BE2C (cell line): ENCODE measurements at places on chromosomes 11 and 22.

DNA sequence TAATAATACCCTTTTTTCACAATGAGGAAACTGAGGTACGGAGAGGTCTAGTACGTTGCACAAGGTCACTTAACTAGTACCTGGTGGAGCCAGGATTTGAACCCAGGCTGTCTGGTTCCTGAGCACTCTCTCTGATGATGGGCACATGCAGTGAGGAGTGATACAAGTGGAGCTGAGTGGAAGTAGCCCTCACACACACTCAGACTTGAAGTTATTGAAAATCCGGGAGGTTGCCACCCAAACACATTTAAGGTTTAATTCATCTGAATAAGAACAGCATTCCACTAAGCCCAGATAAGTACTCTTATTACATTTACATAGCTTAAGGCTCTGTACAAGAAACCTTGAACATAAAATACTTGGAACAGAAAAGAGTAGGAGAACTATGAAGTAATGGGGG lies 4.8 kb downstream of the GRAP2 start:
- DNase-seq = no peak

GRCh38 chr22:42977569-42977968 lies 37.4 kb downstream of the PACSIN2 start:
- DNase-seq = no peak

DNA sequence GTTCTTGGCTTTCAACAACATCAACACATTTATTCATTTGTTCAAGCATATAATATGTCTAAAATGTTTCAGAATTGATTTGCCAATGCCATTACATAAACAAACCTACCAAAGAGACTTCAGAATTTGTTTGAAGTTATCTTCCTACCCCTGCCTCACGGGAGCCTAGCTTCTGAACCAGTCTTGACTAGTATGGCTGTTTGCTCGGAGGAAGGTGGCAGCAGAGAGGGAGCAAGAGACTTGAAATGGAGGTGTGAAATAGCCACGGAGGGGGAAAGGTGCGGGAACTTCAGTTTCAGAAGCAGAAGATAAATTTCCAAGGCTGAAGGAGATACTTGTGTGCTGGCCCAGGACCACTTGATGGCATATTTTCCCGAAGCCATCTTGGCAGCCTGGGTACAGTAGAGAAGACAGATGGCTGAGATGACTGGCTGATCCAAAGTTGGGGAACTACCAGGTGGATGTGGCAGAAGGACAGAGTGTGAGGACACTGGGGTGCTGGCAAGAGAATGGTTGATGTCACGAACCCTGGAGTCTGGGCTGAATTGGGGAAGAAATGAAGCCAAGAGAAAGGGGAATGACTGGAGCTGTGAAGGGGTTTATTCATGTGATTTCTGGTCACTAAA lies 14.0 kb upstream of the MTCH2 start:
- no peak for DNase-seq

DNA sequence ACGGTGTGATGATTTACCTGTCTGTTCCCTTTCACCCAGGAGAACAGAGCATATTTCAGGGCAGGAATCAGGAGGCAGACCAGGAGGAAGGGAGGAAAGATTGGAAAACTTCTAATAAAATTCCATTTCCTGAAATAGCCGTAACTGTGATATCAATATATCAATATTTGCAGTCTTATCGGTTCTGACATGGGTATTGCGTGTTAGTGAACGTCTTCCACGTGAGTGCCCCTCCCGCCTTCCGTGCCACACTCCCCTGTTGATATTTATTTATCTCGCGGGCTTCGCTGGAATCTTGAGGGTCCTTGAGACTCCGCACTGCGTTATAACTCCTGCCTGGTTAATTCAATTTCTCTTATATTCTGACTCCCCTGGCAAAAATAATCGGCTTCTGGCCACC lies 1160.4 kb downstream of the BRD1 start:
- no peak for DNase-seq

DNA sequence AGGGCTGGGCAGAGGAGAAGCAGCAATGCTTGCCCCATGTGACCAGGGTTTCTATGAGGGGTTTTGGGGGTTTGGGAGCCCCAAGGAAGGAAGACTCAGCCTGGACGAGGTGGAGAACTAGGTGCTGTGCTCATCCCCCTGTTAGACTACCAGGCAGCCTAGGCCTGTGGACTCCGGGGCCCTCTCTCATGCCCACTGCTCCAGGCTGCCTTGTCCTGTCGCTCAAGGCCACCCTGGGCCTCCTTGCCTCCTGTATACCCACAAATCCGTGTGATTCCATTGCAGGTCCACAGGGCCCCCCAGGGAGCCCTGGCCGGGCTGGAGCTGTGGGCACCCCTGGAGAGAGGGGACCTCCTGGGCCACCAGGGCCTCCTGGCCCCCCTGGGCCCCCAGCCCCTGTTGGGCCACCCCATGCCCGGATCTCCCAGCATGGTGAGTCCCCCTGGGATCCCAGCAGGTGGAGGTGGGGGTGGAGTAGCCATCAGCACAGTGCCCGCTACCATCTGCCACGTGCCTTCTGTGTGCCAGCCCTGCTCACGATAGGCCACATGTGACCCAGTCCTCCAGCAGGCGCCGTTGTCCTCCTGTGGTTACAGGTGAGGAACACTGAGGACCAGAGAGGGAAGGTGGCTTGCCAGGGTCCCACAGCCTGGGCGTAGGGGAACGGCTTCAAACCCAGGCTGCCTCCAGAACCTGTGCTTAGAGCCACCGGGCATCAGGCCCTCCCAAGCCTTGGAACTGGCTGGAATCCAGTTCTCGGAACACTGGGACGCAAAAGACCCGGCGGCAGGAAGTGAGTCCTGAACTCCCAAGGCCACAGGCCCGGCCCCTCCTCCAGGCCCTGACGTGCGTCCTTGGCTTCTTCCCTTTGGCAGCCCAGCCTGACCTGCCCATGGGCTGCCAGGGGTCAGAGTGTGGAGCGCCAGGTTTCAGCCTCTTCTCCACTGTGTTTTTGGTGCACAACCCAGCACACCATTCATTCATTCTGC lies 26.6 kb downstream of the EMID1 start:
- no peak for DNase-seq

GRCh38 chr11:126716456-126717083 lies 284.0 kb downstream of the KIRREL3 start:
- peak; percentile 68 for DNase-seq

- peak; percentile 22 for DNase-seq
Observed at GRCh38 chr22:27919942-27920755, 1.1 kb upstream of the PITPNB start.

DNA sequence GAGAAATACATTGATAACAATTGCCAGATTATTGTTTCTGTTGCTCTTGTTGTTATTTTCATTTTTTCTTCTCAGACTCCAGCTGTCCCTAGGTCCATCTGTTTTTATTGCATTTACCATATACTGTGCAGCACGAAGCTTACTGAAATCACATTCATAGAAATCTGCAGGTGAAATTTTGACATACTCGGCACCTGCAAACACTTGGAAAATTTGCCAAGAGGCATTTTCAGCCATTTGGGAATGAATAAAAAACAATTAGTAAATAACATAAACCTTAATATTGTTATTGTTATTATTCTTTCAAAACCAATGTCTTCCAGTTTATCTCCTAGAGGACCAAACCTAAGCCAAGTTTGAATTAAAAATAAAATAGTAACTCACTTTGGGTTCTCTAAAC lies 2357.2 kb downstream of the LRRC4C start:
- no peak for DNase-seq

DNA sequence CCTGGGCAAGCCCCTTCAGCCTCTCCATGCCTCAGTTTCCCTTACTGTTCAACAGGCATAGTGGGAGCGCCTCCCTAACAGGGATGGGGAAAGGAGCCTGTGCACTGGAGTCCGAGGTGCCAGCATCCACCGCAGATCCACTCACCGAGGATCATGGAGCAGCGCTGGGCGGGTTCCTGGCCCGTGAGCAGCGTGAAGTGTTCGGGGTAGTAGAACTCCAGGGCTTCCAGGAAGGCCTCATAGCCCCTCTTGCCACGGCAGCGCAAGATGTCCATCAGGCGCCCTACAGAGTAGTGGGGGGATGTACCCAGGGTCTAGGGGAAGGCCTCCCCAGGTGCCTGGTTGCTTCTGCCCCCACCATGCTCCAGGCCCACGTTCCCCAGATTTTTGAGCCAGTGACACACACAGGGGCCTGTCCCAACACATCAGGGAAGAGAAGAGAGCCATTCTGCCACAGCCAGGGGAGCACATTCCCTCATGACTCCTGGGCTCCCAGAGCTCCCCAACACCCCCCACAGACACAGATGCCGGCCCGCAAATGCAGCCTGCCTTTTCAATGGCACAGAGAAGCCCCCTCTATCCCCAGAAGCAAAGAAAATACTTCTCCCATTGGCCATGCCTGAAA lies 1.3 kb downstream of the CARD10 start:
- DNase-seq = no peak
